ENCODE measurements at places on chromosomes 12 and 14.

DNA sequence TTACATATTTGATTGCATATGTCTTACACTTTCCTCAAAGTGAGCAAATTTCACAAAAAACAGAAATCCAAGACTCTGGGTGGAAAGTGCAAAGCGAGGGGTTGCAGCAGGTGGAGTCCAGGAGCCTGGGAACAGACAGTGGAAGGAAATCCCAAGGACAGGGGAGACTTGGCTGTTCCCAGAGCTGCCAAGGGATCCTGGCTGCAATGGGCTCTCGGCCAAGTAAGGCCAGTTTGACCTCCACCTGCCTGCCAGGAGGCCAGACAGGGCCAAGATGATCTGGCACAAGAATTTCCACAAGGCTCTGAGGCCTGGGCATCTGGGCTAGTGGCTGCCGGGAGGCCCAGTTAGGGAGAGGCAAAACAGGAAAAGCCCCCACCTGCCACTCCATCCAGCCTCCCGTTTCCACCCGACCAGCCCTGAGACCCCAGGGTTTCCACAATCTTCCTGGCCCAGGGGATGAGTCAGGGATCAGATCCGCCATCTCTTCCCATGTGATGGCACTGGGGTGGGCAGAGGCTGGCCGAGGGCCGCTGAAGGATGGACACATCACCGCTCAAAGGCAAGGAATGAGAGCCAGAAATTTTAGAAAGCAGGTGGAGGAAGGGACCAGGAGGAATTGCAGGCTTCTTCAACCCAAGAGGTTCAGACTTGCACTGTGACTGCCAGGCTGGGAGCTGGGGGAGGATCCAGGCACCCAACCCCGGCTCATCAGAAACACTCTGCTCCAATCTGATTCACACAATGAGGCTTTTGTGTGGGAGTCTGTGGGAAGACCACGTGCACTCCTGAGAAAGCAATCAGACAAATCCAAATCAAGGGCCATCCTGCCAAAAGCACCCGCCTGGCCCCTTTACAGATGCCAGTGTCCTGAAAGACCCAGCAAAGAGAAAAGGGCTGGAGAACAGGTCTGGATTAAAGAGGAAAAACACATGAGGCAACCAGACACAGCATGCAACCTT is 16.3 kb downstream of the SCARB1 start:
- DNase-seq: no peak

DNA sequence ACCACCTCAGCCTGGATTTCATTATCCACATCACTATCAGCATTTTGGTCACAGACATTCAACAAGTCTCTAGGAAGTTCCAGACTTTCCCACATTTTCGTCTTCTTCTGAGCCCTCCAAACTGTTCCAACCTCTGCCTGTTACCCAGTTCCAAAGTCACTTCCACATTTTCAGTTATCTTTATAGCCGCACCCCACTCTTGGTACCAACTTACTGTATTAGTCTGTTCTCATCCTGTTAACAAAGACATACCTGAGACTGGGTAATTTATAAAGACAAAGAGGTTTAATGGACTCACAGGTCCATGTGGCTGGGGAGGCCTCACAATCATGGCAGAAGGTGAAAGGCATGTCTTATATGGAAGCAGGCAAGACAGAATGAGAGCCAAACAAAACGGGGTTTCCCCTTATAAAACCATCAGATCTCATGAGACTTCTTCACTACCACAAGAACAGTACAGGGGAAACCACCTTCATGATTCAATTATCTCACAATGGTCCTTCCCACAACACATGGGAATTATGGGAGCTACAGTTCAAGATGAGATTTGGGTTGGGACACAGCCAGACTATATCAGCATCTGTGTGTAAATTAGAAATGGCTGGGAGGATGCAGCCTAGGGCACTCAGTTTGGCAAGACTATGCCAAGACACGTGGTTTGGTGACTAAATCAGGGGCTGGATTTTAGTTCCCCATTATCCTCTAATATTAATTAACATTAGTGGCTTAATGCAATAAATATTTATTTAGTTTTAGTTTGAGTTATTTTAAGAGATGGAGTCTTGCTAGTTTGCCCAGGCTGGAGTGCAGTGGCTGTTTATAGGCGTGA is 16.2 kb upstream of the FUT8 start:
- no peak for DNase-seq

GRCh38 chr12:95385246-95386035 is 88.5 kb upstream of the METAP2 start:
- no peak for DNase-seq

GRCh38 chr14:94374116-94374515 is 14.3 kb downstream of the SERPINA1 start:
- DNase-seq: no peak

DNA sequence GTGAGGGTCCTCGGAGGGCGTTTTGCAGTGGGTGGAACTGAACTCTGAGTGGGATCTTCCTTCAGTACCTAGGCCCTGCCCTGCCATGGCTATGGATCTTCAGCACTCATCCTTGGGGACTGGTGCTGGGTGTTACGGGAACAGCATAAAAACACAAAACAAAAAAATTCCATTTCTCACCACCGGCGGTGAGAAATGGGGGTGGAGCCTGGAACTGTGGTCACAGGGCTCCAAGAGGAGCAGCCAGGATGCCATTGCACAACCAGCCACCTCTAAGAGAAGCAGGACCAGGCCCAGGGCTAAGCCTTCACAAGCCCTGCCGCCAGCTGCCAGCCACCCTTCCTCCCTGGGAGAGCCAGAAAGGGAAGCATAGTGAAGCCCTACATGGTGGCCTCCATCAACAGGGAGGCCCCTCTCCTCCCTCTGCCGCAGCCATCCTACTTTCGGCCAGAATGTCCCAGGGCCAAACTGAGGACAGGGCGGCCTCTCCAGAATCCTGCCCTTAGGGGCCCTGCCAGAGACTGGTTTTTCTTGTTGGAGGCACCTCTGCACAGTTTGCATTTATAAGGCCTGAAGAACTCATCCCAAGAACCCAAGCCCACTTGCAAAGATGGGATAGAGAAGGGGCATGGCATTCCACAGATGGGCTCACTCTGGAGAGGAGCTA is 76.5 kb downstream of the VCPKMT start:
- no peak for DNase-seq

DNA sequence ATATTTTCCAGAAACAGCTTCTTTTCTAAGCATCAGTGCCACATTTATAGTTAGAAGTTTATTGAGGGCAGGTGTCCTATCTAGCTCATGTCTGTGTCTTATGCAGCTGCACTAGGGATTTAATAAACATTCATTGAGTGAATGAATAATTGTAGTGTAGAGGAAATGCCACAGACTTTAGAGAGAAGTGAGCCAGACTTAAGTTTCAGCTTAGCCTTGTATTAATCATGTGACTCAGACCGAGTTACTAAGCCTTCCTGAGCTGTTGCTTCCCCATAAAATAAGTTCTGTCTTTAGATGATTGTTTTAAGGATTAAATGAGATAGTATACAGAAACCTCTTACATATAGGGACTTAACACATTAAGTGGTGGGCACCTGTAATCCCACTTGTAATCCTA is 236.1 kb upstream of the DDHD1 start:
- no peak for DNase-seq

- DNase-seq: no peak
Measured at GRCh38 chr14:67133595-67134441, 55.4 kb upstream of the GARIN2 start.

DNA sequence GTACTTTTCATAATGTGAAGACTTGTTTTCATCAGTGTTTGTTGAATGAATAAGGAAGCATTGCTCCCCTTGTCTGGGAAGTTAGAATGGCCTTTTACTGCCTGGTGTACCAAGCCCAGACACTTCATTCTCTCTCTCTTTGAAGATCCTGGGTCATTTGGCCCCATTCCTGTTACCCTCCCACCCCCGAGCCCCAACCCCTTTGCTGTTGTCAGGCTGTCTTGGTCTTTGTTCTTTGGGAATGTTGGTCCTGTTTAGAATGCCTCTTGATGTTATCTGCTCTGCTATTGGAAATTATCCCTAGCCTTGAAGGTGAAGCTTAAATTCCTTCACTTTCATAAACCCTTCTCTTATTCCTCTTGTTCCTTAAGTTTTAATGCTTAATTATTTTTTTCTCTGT is 13.8 kb downstream of the DERA start:
- no peak for DNase-seq

DNA sequence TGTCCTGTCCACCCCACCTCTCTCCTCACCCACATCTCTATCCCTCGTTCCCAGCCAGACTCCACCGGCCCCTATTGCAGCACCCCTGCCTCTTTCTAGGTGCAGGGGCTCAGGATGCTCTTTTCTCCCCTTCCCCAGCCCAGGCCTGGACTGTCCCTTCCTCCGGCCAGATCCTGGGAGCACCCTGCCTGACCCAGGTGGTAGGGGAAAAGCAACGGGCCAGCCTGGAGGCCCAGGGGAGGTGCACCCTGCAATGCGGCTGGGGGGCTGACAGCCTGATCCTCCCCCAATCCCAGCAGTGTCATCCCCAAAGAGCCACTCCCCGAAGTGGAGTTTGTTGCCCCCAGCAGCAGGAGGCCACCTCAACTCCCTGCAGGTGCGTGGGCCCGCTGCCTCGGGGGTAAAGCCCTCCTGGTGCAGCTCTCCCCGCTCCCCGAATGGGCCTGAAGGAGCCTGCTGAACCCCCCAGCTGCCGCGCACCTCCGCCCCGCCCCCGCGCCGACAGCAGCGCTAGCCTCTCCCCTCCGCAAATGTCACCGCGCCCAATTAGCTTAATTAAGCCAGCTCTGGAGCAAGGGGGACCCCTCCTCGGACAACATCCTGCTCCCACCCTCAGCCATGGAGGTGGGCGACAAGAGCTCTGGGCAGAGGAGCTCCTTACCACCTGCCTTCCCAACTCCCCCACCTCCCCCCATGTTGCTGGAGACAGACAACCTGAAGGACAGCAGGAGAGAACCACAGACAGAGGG is 4.7 kb downstream of the NXPH4 start:
- no peak for DNase-seq

GRCh38 chr12:91902860-91903683 is 242.6 kb downstream of the BTG1 start:
- no peak for DNase-seq

DNA sequence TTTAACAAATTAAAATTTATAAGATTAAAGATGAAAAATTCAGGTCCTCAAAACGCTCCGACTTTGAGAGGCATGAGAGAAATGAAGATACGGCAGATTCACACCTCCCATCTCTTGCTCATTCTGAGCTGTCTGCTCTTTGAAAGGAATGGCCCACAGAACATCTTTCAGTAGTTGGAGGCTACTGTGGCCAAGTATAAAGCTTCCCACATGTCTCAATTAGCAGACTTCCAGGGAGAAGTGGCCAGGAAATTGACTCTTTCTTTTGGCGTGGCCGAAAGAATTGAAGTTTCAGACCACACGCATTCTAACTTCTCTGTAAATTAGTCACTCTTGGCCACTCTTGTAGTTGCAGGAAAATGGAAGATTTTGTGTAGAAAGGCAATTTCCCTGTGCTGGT is 129.2 kb downstream of the DIP2B start:
- DNase-seq: no peak

GRCh38 chr12:27161458-27162228 is 79.3 kb upstream of the C12orf71 start:
- no peak for DNase-seq

DNA sequence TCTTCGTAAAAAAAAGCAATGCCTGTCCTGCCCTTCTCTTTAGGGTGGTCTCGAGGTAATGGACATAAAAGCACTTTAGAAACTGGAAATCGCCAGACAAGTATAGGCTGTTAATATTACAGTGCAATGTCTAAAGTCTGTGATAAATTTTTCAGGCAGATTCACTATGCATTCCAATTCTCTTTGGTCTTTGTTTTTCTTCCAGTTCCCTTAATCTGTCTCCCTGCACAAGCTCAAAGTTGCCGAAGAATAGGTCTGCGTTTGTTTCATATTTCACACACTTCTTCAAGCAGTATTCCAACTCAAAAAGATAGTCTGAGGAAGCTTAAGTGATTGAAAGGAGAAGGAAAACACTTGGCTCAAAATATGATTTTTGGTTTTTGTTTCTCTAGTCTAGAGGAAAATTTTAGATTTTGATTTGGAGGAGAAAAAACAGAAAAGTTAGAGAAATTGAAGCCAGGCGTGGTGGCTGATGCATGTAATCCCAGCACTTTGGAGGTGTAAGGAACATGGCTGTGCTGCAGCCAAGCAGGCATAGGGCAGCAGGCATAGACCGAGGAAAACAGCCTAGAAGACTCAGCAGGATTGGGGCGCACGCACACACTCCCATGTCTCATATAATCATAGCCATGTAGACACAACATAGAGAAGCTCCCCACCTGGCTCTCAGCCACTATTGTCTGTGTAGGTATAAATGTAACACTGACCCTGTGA is 96.2 kb upstream of the TMPO start:
- no peak for DNase-seq

- DNase-seq: no peak
Measured at GRCh38 chr12:106170285-106170684, 31.5 kb upstream of the NUAK1 start.

DNA sequence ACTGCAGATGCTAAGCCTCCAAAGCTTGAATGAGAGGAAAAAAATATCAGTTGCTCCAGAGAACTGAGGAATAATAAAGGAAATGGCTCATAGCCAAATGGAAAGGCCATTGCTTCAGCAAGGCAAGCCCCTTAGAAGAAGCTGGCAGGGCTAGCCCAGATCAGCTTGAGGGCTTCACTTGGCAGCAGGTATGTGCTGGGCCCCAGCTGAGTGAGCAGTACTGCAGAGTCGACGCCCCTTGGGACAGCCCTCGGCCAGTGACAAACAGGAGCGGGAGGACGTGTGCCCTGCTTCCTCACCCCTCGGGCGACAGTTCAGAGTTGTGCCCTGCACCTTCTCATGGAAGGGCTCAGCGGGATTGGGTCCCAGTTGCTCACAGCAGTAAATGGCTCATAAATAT is 1031.2 kb upstream of the TMEM132C start:
- DNase-seq: no peak

- peak; percentile 40 for DNase-seq
Measured at GRCh38 chr12:64672925-64673409, 62.7 kb downstream of the RASSF3 start.

DNA sequence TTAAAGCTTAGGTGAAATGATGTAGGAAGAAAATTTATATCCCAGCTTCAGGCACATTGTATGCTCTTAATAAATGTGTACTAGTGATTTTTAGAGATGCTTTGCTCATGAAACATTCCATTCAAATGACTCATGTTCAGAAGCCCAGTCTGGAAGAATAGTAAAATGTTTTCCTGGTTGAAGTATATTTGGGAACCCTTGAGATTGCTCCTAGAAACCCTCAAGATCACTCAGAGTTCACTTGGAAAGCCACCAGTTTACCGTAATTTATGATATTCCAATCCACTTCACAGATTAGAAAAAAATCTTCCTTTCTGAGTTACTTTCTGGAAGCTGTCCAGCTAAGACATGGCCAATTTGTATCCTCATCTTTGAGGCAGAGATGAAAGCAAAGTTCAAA is 186.4 kb downstream of the SYT10 start:
- no peak for DNase-seq

Data from stimulated activated CD4-positive, alpha-beta T cell treated with anti-CD3 and anti-CD28 coated beads, Interleukin-4, amount 100 ng/mL, for 24 hours (primary cell).